PC-9 (cell line): ENCODE measurements at places on chromosomes 1 and 21. TPM values are rescaled to one million over a fixed set of nuclear protein-coding genes. Genes with fewer than 3 reads are reported as not detected.

DNA sequence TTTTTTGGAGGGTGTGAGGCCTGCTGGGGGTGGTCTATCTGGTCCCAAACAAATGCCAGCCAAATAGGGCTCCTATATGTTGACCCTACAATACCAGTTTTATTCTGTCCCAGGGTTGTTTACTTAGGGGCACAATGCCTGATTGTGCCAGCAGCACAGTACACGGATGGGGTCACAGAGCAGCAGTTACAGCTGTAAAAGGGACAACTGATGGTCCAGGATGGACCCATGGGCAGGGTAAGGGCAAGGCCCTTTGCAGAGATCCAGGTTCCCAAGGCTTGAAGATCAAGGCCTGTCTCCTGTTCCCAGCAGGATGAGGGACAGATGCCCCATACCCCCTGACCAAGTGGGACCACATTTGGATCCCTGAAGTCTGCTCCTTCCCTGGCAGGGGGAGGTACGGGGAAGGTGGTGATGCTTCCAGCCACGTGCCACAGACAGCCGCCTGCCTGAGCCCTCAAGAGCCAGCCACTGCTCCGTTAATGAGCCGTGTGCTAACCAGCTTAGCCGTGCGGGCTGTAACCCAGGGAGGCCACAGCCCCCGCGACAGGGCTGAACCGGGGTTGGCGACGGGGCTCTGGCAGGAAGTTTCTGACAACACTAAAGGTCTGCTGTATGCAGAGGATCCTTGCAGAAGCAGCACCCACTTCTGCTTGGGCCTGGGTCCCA, 18.2 kb downstream of the SLC6A9 start:
- H3K4me3 ChIP-seq = no peak overlapping the region
- DNase-seq = no peak
- no peak overlapping the region for H3K27ac ChIP-seq
- no peaks in the 10 kb centered on the region for H3K27me3 ChIP-seq
- no peaks in the 10 kb centered on the region for H3K4me1 ChIP-seq
- H3K36me3 ChIP-seq = peaks cover 6% of the 10 kb centered on the region; the same call in 1 of the 2 replicates

CHRM3 gene
- 3.2 and 6.1 TPM in 2 replicates for total RNA-seq

LY9 gene
- 3.0 and 6.9 TPM in 2 replicates for total RNA-seq

TRIM46 gene
- 6.0 and 6.2 TPM in 2 replicates for total RNA-seq

GRCh38 chr1:29991815-29992214, 731.6 kb downstream of the MATN1 start:
- no peaks in the 10 kb centered on the region for H3K4me1 ChIP-seq
- no peaks in the 10 kb centered on the region for H3K36me3 ChIP-seq
- no peak for DNase-seq
- H3K27ac ChIP-seq = no peak overlapping the region
- no peaks in the 10 kb centered on the region for H3K27me3 ChIP-seq

- DNase-seq = no peak
- H3K27ac ChIP-seq = peak overlapping the region; percentile 18
- H3K27me3 ChIP-seq = no peaks in the 10 kb centered on the region
- no peak overlapping the region for H3K4me3 ChIP-seq
These were observed 6.5 kb upstream of the ATP1A2 start for GRCh38 chr1:160108888-160109662.

DNA sequence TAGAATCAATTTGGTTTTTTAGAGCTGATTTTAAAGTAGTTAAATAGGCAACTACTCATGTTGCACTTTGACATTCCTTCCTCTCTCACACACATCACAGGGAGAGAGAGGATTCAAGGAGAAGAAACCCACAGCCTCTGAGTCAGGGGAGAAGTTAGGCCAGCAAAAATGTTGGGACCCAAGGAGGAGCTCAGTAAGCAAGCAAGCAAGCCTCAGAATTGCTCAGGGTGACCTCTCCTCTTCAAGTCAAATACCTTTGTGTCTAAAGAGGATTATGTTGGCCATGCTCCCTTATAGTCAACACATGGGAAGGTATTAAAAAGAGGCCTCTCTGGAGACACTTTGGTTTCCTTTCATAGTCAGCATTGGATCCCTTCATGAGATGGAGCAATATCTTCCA, 80.5 kb upstream of the WARS2 start:
- no peaks in the 10 kb centered on the region for H3K27me3 ChIP-seq
- no peak overlapping the region for H3K4me3 ChIP-seq
- H3K4me1 ChIP-seq = no peaks in the 10 kb centered on the region
- no peak overlapping the region for H3K27ac ChIP-seq

CHD1L gene
- 31.7 and 31.8 TPM in 2 replicates for total RNA-seq

BROX gene
- 64.3 and 99.1 TPM in 2 replicates for total RNA-seq

DNA sequence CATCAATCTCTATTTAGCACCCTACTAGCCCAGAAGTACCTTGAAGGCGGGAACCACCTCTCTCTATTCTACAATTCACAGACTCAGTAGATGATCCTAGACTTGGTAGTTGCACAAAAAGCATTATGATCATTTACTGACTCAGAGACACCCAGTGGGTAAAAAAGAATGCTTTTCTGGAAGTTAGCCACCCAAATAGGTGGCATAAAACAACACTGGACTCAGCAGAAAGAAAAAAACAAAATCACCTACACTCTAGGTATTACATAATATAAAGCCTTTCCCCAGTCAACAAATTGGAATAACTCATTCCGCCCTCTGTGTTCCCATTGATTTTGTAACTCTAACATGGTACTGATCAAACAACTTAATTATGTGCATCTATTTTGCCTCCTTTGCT, 126.3 kb downstream of the PTPN14 start:
- DNase-seq = no peak
- no peak overlapping the region for H3K27ac ChIP-seq
- H3K36me3 ChIP-seq = no peaks in the 10 kb centered on the region
- H3K4me3 ChIP-seq = no peak overlapping the region

DNA sequence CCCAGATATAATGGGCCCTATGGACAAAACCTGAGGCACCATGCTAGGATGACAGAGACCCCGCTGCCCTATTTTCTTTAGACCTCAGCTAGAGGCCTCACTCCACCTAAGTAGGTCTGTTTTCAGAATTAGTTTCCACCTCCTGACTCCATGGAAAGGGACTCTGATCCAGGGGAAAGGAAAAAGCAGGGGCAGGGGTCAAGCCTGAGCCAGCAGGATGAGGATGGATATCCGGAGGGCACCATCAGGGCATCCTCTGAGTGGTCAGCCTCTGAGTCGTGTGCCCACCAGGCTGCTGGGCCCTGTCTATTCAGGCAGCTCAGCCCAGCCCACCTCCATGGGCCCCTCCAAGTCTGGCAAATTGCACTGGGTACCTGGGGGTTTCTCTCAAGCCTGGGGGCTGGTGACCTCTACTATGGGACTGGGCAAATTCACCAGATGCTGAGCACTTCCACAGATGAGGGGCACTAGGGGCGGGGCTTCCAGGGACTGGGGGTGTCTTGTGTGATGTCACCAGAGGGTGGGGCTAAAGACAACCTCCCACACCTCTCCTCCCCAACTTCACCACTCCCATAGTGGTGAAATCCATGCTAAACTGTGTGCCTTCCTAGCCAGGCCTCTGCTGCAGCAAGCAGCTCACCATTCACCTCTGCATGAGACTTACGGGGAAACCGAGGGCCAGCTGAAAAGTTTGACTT, 5.5 kb downstream of the PAQR7 start:
- peaks cover 13% of the 10 kb centered on the region for H3K4me1 ChIP-seq
- no peak overlapping the region for H3K27ac ChIP-seq
- no peak overlapping the region for H3K4me3 ChIP-seq
- no peak for DNase-seq

DNA sequence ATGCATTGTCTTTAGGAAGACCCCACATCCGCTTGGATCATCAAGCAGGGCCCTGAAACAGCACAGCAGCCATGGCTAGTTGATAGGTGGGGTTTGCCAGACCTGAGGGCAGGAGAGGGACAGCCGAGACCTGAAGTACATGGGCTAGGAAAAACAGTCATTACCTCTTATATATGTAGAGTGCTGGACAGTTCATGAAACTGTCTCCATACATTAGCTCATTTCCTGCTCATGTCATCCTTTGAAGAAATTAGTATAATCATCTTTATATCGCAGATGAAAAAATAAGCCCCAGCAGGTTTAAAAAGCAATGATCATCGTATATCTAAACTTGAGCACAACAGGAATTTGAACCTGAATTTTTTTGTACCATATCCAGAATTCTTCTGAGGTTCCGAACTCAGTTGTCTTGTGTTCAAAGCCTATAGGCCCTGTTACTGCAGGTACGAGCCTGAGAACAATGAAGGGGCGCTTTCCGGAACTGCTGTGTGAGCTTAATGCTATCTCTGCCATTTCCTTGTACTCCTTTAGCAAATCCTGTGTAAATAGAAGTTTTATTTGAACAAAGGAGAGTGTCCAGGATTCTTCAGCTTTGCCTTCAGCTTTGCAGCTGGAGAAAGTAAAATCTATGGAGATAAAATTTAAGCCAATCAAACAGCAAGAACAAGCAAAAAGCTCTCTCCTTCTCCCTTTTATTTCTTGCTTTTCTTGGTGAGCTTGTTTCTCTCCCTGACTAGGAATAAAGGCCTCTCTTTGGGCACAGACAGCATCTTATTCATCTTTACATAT, 32.4 kb upstream of the DUSP10 start:
- DNase-seq = no peak

- H3K36me3 ChIP-seq = no peaks in the 10 kb centered on the region
- no peak overlapping the region for H3K27ac ChIP-seq
- no peaks in the 10 kb centered on the region for H3K4me1 ChIP-seq
These were observed 169.1 kb upstream of the EDN2 start for GRCh38 chr1:41653574-41653973.

- H3K4me3 ChIP-seq = no peak overlapping the region
- H3K4me1 ChIP-seq = no peaks in the 10 kb centered on the region
- no peak overlapping the region for H3K27ac ChIP-seq
- DNase-seq = no peak
- peaks cover 55% of the 10 kb centered on the region for H3K27me3 ChIP-seq
These were observed 57.4 kb downstream of the B3GALT5 start for GRCh38 chr21:39669976-39670661.

- peak; percentile 8 for DNase-seq
- peaks cover 21% of the 10 kb centered on the region; the same call in 1 of the 2 replicates for H3K36me3 ChIP-seq
These were observed 738 bp downstream of the GNPAT start for GRCh38 chr1:231241750-231242149.

GRCh38 chr1:4346131-4346530, 308.3 kb upstream of the AJAP1 start:
- H3K27me3 ChIP-seq = peaks cover 2% of the 10 kb centered on the region; the same call in 1 of the 2 replicates
- H3K4me1 ChIP-seq = no peaks in the 10 kb centered on the region
- no peak overlapping the region for H3K27ac ChIP-seq
- H3K36me3 ChIP-seq = no peaks in the 10 kb centered on the region
- DNase-seq = no peak

DNA sequence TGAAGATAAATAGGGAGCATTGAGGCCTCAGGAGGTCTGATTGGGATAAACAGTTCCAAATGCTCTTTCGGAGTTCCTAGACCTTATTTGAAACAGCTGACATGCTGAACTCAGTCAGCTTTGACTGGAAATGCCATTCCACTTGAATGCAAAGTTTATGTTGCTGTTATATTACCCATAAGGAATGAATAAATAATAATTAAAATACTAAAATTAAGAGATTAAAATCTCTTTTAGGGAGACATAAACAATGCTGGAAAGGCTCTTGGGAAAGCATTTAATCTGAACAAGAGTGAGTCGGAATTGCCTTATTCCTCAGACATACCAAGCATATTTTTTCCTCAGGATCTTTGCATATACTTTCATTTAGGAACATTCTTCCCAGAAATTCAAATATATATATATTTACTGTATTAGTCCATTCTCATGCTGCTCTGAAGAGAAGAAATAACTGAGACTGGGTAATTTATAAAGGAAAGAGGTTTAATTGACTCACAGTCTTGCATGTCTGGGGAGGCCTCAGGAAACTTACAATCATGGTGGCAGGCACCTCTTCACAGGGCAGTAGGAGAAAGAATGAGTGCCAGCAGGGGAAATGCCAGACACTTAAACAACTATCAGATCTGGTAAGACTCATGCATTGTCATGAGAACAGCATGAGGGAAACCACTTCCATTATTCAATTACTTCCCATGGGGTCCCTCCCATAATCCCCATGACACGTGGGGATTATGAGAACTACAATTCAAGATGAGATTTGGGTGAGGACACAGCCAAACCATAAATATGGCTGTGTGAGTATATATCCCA, 318.2 kb upstream of the PLXNA2 start:
- no peak overlapping the region for H3K27ac ChIP-seq
- H3K27me3 ChIP-seq = peaks cover 18% of the 10 kb centered on the region; the same call in 1 of the 2 replicates
- H3K4me3 ChIP-seq = no peak overlapping the region
- H3K4me1 ChIP-seq = no peaks in the 10 kb centered on the region

GRCh38 chr1:228445843-228446650, 29.4 kb upstream of the TRIM17 start:
- H3K4me3 ChIP-seq = no peak overlapping the region
- no peak overlapping the region for H3K27ac ChIP-seq
- peaks cover 15% of the 10 kb centered on the region for H3K4me1 ChIP-seq
- no peaks in the 10 kb centered on the region for H3K36me3 ChIP-seq
- H3K27me3 ChIP-seq = no peaks in the 10 kb centered on the region

RGSL1 gene
- not detected in 2 replicates for total RNA-seq

KLHL21 gene
- 20.6 and 24.4 TPM in 2 replicates for total RNA-seq
